ENCODE measurements at places on chromosomes 16 and 17.

GRCh38 chr17:81831957-81832607 lies 1.0 kb downstream of the MCRIP1 start:
- DNase-seq, result peak; percentile 79

GRCh38 chr17:18158022-18158600 lies 25.5 kb upstream of the ALKBH5 start:
- peak; percentile 99 for DNase-seq

- no peak for DNase-seq
These were observed 16.5 kb upstream of the ABCC1 start for GRCh38 chr16:15932939-15933338.

- DNase-seq, result peak; percentile 96
These were observed at the start of gene MAP2K4 for GRCh38 chr17:12020642-12021622. Gene MAP2K4, plus strand, starts transcription at chr17:12020877. Its CDS starts 10 bp downstream, at chr17:12020887.

- no peak for DNase-seq
These were observed 63.4 kb upstream of the ZNF750 start for GRCh38 chr17:82902972-82903874.

DNA sequence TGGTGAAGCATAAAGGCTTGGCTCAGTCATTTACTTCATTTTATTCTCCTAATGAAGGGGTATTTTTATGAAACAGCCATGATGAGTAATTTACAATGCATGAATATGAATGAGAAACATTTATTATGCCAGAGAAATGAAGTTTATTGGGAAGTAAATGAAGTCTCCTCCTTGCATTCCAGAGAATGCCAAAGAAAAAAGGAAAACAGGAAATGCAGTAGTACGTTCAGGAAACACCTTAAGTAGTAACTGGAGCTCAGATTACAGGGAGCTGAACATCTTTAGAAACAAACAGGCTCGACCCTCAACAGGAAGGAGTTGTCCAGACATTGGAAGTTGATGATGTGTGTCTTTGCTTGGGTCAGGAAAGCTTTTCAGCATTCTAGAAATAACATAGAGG lies 4.6 kb downstream of the KRT34 start:
- DNase-seq, result no peak

GRCh38 chr16:85873153-85873552 lies 25.8 kb upstream of the IRF8 start:
- DNase-seq, result no peak

GRCh38 chr17:2947996-2948550 lies 115.3 kb downstream of the OR1D5 start:
- DNase-seq, result no peak

DNA sequence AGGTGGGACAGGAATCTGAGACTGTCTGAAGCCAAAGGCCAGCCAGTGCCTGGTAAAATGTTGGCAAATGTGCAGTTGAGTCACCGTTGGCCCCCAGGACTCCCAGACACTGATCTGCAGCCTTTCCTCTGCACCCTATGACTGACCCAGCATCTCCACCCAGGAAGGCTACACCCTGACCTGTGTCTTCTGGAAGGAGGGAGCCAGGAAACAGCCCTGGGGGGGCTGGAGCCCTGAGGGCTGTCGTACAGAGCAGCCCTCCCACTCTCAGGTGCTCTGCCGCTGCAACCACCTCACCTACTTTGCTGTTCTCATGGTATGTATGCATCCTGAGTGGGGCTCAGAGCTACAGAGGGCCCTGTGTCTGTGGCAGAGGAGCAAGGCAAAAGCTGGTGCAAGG lies 24.0 kb downstream of the ADGRG5 start:
- DNase-seq, result no peak

DNA sequence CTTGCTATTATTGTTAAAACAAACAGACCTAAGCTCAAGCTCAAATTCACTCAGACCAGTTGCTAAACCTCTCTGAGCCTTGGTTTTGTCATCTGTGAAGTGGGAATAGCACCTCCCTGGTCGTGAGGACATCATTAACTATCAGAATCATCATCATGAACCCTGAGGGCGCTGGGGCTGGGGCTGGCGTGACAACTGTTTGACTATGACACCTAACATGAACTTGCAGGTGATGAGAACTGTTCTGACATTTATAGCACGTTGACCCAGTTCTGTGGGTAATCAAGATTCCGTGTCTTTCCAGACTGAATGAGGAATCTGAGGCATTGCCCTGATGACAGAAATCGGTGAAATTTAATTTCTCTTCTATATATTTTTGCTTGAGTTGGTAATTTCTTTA lies 71.3 kb upstream of the CDH5 start:
- DNase-seq, result no peak

GRCh38 chr16:12527071-12527470 lies 276.6 kb downstream of the CPPED1 start:
- DNase-seq, result no peak

GRCh38 chr17:40363111-40363827 lies 1.3 kb downstream of the GJD3 start:
- peak; percentile 62 for DNase-seq

Data from activated CD4-positive, alpha-beta T cell treated with anti-CD3 and anti-CD28 coated beads for 36 hours (primary cell).